Bone marrow (tissue), 2 donors: ENCODE measurements at places on chromosomes 3 and 15.

DNA sequence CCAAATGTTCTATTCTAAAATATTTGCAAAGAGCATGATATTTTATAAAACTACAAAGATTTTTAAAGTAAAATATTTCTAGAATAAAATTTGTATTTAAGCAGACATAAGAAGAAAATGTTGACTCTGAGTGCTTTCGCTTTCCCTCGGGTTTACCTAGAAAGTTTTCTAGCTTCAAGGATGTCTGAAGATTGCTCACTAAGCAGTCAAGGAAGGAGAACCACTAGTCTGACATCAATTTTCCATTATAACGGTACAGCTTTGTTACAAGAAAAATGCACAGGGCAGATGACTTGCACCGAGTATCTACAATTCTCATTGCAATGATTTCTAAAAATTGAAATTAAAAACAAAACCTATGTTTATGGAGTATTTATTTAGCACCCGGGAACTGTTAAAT is 14.2 kb downstream of the GPR15 start:
- peak; percentile 40 for DNase-seq

GRCh38 chr3:138845771-138846173 is 11.0 kb upstream of the PIK3CB start:
- DNase-seq, result no peak

DNA sequence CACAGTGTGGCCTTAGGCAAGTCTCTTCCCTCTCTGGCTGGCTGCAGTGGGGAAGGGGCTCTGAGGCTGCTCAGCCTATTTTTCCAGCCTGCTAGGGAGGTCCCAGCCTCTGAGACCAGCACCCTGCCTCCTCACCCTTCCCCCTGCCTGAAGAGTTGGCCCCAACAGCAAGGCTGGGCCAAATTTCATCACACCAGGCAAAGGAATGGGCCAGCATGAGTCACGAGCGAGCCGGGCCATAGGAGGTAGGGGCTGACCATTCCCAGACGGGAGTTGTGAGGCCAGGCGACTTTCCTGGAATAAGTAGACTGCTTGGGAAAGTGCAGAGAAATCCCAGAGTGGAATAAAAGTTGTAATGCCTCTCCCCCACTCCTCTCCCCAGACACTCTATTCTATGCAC is 5.7 kb upstream of the FBLN2 start:
- no peak for DNase-seq

DNA sequence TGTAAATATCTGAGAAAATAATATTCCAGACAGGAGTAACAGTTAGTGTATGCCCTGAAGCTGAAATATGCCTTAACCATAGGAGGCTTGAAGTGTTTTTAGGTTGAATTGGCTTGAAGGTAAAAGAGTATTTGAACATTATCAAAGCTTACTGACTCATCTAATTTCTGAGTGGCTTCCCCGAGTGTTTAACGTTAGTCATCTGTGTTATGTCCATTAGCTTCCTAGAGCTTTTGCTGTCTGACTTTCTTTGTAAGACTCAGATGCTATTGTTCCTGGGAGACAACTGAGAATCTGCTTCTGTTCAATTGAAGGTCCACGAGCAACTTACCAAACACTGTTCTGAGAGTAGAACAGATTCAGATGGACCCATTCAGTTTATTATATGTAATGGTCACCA is 656.8 kb upstream of the NECTIN3 start:
- DNase-seq, result no peak

DNA sequence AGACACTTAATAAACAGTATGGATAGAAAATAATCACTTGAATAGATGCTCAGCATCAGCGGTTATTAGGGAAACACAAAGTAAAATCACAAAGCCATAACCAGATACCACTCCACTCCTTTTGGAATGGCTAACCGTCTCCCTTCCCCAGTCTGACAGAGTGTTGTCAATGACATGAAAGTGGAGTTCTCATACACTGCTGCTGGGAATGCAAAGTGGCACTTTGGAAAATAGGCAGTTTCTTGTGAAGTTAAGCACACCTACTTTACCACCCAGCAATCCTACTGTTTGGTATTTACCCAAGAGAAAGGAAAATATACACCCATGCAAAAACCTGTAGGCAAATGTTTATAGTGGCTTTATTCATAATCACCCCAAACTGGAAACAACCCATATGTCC is 81.0 kb upstream of the KLHL25 start:
- DNase-seq, result no peak

DNA sequence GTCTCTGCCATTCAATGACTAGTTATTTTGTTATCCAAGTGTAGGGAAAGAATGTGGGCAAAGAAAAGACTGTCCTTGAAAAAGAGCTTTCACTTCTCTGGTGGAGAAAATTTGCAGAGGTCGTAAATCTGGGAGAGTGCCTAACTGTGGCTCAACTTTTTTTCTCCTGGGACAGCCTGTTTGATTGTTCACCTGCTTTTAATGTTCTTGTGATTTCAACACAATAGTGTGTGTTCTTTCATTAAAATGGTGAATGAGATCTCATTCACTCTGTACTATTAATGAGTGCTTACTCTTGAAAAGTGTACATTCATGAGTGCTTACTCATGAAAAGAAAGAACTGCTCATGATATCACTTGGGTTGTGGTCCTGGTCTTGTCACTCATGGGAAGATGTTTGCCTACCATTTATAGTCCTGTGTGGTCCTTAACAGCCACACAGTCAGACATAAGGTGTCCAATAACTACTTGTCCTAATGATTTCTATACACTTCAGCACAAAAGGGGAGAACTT is 567.3 kb downstream of the GRM7 start:
- no peak for DNase-seq

- DNase-seq, result no peak
Measured at GRCh38 chr3:101243285-101244211, 76.8 kb downstream of the IMPG2 start.

GRCh38 chr3:159074756-159075701 is 273.2 kb downstream of the MFSD1 start:
- no peak for DNase-seq

GRCh38 chr3:60898321-60898720 is 352.9 kb downstream of the FHIT start:
- no peak for DNase-seq

GRCh38 chr3:134640872-134641470 is 9.9 kb downstream of the KY start:
- peak; percentile 55 for DNase-seq

GRCh38 chr3:121529308-121529707 is 16.5 kb downstream of the POLQ start:
- DNase-seq, result no peak

- no peak for DNase-seq
Measured at GRCh38 chr15:76075046-76075445, 15.3 kb downstream of the TMEM266 start.

- no peak for DNase-seq
Measured at GRCh38 chr3:143433787-143434378, 314.3 kb downstream of the CHST2 start.

DNA sequence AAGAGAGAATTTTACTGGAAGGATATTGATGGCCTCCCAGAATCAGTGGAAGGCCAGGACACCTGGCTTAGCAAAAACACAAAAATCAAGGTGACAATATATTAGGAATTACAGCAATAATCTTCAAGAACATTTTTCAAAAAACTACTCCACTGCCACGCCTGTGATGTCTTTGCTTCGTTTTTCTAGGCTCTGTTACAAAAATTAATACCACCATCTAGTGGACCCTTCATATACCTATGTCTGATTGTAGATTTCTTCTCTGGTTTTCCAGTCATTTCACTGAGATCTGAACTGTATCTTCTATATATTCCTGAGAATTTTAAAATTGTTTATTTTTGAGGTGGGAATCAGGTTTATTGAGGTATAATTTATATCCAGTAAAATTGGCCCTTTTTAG is 5.6 kb upstream of the SLC33A1 start:
- no peak for DNase-seq

DNA sequence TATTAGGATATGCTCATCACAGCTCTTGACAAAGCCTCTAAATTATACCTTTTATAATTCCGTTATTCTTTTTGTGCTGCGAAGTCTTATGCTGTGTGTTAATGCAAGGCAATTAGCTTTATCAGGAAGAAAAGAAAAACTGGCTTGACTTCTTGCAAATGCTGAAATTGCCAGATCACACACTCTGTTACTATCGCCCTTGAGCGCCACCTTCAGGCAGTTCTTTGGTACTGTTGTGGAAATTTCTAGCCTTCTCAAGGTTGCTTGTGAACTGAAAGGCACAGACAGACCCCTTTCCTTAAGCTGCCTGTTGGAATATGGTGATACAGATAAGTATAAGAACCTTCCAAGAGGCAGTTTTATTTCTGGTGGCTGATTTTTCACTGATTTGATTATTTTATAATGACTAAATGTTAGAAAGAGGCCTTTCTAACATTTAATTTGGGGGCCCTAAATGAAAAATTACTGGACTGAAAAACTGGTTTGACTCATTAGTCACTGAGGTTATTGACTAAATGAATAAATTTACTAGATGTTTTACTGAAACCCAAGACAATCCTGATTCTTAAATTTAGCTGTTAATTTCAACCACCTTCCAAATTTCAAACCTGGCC is 126.2 kb upstream of the RASGRP1 start:
- peak; percentile 58 for DNase-seq

- no peak for DNase-seq
Measured at GRCh38 chr3:58272891-58273290, 33.2 kb upstream of the RPP14 start.

- DNase-seq, result peak; percentile 31
Measured at GRCh38 chr3:171374260-171374659, 85.9 kb downstream of the TNIK start.

GRCh38 chr3:22121068-22121701 is 370.2 kb upstream of the ZNF385D start:
- DNase-seq, result no peak

DNA sequence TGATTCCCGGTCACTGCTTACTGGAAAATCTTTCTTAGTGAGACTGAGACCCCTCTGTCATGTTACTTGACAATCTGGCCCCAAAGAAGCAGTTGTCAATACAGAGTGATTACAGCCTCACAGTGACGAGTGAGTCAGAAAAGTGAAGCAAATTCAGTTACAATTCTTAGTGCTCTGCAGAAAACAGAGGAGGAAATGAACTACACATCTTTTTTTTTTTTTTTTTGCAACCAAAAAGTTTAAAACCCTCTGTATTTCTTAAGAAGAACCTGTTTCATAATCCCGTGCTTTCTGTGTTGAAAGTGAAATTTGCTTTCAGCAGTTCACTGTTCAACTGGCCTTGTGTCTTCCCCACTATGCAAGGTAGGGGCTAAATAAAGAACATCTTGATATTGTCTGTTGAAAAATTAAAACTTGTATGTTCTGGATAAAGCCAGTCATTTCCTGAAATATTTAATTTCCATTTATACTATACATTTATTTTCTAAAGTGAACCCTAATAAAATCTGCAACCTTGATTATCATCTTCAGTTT is 1.9 kb downstream of the AQP9 start:
- DNase-seq, result no peak

DNA sequence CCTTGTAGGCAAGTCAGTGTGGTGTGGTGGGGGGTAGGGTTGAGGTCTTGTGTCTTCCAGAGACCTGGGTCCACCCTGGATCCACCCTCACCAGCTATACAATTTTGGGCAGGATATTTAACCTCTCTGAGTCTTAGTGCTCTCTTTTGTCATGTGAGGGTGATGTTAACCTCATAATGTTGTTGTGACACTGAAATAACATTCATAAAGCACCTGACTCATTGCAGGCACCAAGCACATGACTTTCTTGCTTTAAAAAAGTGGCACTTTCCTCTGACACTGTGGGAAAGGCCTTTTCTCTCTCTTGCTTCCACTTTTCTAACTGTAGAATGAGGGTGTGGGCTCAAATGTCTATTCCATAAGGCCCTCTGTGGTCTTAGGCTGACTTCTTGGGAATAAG is 75.5 kb downstream of the SCN10A start:
- no peak for DNase-seq

GRCh38 chr15:58459560-58459959 is 27.8 kb downstream of the LIPC start:
- no peak for DNase-seq

DNA sequence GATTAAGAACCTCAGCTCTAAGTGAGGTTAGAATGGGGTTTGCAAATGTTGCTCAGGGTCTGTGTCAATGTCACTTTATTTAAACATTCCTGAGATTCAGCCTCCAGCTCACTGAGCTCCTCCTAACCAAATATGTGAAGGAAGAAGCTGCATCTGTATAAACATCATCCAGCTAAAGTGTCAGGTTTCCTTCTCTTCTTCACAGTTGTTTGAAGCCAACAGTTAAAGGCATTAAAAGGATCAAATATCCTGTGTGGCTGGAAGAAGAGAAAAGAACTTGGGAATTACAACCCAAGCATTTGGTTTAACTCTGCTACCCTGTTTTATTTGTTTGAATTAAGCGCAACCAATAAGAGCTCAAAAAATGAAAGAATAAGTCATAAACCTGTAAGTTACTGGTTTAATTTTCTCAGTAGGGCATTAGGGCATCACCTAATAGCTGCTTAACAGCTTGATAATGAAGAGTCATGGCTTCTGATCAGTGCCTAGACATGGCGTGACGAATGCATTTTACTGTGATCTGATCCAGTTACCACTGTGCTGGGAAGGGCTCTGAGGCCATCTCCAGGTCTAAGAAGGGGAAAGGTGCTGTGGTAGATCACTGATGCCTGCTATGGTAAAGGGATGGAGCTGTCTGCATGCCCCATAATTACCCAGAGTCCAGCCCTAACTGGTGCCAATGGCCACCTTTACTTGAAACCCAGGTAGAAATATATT is 165.7 kb upstream of the TSC22D2 start:
- DNase-seq, result no peak

DNA sequence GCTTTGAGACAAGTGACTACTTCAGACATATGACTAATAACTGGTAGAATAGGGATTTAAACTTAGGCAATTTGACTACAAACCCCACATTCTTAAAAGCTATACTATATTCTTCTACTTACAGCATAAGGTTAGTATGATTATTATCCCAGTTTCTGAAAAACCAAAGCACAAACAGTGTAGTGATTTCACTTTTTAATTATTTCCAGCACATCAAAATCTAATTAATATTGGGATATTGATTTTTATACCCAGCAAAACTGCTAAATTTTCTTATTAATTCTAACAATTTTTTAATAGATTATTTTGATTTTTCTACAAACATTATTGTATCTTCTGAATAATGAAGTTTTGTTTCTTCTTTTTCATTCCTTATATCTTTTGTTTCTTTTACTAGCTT is 16.9 kb downstream of the EHHADH start:
- no peak for DNase-seq

DNA sequence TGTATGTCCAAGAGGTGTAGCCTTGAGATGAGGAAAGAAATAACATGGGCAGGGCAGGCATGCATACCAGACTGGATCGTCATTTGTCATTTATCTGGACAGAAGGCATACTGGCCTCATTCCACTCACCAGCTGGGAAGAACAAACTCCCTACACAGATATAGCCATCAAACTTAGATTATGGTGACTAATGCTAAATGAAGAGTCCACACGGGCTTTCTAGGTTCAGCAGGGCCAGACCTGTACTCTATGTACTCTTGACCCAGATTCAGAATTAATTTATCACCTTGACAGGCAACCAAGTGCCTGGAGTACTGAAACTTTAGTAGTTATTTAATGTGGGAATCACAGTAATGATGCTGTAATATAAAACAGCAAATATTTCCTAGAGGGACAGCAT is 164.3 kb upstream of the IL12A start:
- DNase-seq, result no peak

- DNase-seq, result no peak
Measured at GRCh38 chr3:130374033-130374432, 28.6 kb downstream of the COL6A5 start.

- no peak for DNase-seq
Measured at GRCh38 chr3:24166515-24166914, 221.4 kb downstream of the NR1D2 start.
